ENCODE measurements at places on chromosomes 2 and 18.

GRCh38 chr18:77632758-77633157 is 383.1 kb downstream of the GALR1 start:
- no peak for DNase-seq

GRCh38 chr2:19114126-19114525 is 244.3 kb downstream of the OSR1 start:
- DNase-seq, result no peak

GRCh38 chr2:235729557-235729947 is 235.7 kb downstream of the AGAP1 start:
- no peak for DNase-seq

GRCh38 chr2:20476950-20477349 is 30.1 kb downstream of the RHOB start:
- DNase-seq, result no peak

DNA sequence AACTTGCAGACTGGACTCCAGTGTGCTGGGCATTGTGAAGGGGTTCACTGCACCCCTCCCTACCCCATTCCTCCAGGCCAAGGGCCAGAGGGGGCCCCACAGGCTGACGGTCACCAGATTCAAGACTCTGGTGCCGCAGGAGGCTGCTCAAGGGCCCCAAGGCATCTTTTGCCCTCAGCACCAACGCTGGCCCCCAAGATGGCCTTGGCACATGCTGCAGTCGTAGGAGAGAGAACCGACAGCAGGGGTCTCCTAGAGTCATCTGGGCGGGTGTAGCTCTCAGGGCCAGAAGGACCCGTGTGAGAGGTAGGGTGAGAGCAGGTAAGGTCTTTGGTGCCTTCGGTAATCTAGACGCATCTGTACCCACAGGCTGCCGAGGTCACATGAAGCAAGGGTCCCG is 18.7 kb upstream of the ODC1 start:
- DNase-seq, result no peak

DNA sequence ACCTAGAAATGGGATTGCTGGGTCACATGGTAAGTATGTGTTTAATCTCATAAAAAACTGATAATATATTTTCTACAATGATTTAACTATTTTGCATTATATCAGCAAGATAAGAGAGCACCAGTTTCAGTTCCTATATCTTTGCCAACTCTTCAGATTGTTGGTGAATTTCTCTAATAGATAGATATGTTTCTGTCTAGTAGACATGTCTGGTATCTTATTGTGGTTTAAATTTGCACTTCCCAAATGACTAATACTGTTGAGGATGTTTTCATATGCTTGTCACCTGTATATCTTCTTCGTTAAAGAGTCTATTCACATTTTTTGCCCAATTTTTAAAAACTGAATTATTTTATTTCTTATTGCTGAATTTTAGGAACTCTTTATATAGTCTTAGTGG is 113.8 kb upstream of the UXS1 start:
- DNase-seq, result no peak

- no peak for DNase-seq
These were observed 29.9 kb downstream of the LYPD1 start for GRCh38 chr2:132640116-132640515.

- no peak for DNase-seq
These were observed 417.5 kb upstream of the HS6ST1 start for GRCh38 chr2:128736046-128736688.

DNA sequence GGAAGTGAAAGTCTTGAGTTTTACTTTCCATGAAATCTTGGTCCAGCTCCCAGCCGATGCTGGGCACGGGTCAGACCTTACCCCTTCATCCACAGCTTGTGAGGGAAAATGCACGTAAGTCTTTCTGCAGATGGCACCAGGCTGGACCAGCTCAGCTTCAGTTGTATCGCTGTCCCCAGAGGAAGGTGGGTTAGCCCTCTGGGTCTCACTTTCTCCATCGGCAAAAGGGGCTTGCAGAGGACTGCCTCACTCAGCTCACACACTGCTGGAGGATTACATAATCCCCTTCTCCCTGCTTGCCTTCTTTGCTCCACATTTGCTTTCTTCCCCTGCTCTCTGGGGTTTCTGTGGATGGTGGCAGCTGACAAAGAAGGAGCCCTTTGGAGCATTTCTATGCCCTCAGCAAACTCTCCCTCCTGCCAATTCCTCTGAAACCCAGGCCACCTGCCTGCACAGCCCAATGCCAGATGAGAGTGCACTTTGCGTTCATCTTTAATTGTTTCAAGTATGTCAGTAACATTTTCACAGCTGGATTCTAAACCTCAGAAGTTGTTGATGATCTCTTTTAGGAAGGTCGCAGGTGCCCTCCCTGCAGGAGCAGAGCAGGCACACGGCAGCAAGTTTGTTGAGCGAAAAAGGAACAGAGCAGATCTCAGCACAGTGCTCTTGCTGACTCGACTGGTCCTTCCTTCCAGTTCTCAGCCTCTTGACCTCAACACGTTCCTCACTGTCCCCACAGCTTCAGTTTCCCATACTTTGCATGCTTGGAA is 155.6 kb upstream of the GLI2 start:
- no peak for DNase-seq

GRCh38 chr2:3634596-3635121 is 23.3 kb upstream of the ALLC start:
- DNase-seq, result no peak

GRCh38 chr18:52348209-52348608 is 8.2 kb downstream of the DCC start:
- DNase-seq, result no peak

DNA sequence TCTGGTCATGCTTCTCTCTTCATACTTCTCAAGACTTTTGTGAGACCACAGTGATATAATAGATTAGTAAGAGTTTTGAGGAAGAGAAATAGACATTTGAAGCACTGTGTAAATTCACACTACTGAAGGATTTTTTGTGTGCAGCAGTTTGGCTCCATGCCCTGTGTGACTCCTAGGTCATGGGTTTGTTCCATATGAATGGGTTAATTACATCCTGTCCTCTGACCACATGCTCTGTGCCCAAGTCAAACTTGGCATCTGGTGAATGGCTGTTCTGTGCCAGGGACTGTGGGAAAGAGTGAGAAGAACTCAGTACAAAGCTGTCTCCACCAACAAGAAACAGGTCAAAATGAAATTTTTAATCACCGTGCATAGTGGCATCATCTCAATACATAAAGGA is 304.0 kb downstream of the LNPK start:
- DNase-seq, result no peak

DNA sequence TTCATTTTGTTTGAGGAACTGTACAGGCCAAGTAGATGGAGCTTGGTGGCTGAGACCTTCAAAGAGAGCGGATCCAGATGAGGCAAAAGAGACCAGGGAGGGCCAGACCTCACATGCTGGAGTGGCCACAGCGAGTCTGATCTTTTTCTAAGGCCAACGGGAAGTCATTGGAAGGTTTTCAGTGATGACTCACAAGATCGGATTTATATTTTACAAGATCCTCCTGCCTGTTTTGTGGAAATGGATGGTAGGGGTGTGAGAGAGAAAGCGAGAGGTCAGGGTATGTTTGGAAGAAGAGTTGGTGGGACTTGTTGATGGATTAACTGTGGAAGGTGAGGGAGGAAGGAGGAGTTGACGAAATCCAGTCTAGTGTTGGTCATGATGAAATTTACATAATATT is 44.6 kb upstream of the TUBA3D start:
- DNase-seq, result no peak

DNA sequence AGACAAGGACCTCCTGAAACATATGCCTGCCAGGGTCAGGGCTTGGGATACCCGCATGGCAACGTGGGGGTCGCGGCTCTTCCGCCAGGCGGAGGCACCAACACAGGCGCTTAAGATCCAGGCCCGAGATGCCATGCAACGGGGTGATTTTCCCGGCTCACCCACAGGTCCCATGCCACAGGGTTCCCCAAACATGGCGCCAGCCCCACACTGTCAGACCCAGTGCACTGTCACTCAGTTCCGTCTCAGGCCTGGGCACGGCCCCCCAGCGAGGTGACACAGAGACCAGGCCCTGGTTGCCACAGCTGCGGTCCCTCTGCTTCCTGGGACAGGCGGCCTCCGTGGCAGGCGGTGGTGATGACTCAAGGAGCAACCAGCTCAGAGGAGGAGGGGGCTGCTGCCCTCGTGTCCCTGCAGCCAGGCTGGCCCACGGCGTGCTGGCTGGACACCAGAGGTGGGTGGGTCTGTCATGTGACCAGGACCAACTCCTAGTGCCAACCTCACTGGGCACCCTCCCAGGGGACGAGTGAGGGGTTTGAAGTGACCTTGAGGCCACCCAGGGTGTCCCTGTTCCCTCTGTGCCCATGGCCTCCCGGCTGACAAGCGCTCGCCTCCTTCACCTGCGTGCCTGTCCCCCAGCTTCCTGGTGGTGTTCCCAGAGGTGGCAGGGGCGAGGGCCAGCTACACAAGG is 4.9 kb downstream of the PDCD1 start:
- no peak for DNase-seq

- no peak for DNase-seq
These were observed 22.6 kb upstream of the PROKR1 start for GRCh38 chr2:68620772-68621171.

DNA sequence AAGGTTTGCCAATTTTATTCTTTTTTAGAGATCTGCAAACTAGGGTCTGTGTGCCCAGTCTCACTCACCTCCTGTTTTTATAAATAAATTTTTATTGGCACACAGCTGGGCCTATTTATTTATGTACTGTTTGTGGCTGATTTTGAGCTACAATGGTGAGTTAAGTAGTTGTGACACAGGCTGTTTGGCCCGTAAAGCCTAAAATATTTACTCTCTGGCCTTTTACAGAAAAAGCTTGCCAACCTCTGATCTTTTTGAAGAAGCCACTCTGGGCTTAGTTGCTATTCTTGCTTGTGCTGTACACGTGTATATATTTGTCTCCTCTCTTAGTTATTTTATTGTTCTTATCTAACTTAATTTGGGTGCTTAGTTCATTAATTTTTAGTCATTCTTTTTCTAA is 14.5 kb downstream of the NAB1 start:
- no peak for DNase-seq

- no peak for DNase-seq
These were observed 18.5 kb downstream of the TMEM177 start for GRCh38 chr2:119697290-119698020.

DNA sequence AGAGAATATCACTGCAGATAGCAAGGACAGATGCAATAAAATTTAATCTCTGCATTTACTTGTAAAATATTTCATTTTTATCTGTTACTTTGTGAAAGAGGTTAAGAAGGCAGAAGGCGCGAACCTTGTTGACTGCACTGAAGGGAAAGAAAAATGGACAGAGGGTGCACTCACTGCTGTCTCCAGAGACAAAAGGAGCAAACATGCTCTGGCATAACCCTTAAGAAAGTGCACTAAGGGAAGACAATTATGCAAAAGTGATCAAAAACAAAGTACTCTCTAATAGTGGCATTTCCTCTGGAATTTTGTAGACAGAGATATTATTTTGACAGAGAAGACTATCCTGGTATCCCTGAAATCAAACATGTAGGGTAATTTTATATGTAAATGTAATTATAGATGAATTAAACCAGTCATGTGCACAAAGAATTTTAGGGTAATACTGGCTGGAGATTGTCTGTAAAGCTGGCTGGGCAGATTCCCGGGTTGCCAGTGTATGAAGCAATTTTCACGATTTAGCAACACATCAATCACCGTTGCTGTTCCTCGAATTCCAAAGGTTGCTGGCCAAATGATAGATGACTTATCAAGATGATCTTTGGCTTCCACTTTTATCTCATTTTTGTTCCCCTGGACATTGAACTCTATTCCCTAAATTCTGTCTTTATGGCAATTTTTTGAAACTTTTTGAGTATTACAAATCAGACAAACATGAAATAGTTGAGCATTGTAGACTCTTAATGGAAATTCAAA is 1176.9 kb downstream of the SUCLG1 start:
- DNase-seq, result no peak

- no peak for DNase-seq
These were observed 26.6 kb downstream of the EML6 start for GRCh38 chr2:54750040-54750439.

DNA sequence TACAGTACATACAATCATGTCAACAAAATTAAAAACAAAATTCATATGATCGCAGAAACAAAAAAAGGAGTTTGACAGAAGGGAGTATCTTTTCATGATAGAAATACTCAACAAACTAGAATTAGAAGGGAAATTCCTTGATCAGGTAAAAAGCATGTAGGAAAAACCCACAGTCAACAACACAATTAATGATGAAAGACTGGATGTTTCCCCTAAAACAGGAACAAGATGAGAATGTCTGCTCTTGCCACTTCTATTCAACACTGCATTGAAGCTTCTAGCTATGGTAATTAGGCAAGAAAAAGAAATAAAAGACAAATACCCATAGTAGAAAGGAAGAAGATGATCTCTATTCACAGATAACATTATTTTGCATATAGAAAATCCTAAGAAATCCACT is 87.1 kb downstream of the SRBD1 start:
- no peak for DNase-seq

DNA sequence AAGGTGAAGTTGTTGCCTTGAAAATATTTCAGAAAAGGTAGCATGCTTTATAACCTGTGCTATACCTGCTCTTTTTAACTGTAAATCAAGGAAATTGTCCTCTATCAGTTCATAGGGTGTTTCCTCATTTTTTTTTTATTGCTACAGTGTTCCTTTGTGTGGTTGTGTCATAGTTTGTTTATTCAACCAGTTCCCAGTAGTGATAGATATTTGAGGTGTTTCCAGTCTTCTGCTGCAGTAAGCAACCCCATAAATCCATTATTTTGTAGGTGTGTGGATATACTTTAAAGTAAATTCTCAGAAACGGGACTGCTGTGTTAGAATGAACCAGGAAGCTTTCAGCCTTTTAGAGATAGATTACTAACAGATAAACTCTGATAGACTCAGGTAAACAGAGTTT is 39.6 kb downstream of the SEMA4F start:
- DNase-seq, result no peak

- no peak for DNase-seq
These were observed 965 bp downstream of the SIX3 start for GRCh38 chr2:44942304-44943030.

GRCh38 chr2:159243529-159243928 is 43.0 kb downstream of the WDSUB1 start:
- no peak for DNase-seq

DNA sequence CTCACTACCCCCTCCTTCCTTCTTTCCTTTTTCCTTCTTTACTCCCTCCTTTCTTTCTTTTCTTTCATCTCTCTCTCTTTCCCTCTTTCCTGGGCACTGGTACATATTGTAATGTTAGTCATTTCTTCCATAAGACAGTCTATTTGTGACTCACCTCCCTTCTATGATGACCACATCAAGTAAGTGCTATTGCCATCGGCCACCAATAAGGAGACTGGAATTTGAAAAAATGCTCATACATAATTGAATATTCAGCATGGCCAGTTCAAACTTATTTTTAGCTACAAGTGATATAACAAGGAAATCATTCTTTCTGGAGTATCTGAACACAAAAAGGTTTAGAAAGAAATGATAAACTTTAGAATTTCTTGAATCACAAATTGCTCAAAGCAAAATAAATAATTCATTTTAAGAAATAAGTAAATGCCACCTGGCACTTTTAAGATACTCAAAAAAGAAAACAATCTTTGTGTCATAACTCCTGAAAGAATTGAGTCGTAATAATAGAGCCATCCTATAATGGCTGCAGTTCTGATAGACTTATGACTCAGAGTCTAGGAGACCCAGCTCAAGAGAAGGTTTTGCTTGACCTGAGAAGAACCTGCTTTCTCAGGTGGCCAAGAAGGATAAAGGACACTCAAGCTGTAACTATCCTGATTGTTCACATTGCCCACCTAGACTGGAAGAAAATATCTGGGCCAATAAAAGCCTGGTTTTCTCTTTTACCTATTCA is 51.6 kb upstream of the CCBE1 start:
- no peak for DNase-seq

- no peak for DNase-seq
These were observed 69.6 kb downstream of the APLF start for GRCh38 chr2:68537011-68537410.

All from effector CD4-positive, alpha-beta T cell (primary cell).